GM23248 (cell line): ENCODE measurements at places on chromosomes 6 and 20.

DNA sequence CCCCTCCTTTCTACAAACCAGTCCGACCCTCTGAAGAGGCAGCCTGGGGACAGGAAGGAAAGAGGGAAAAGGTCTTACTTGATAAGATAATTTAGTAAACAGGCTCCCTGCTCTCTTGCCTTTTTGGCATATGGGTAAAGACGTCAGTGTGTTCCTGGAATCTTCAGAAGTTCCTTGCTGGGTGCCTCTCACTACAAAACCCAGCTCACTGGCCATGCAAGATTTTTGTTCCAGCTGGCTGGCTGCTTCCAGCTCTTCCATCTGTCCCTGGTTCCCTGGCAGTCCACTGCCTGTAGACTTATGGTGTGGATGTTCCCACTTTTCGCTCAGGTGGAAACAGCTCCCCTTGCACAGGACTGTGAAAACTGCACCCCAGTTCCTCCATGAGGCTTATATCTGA lies 57.4 kb downstream of the MOCS1 start:
- no peak for DNase-seq

- DNase-seq: no peak
These were observed 90.6 kb upstream of the BHLHE23 start for GRCh38 chr20:63097336-63097831.

DNA sequence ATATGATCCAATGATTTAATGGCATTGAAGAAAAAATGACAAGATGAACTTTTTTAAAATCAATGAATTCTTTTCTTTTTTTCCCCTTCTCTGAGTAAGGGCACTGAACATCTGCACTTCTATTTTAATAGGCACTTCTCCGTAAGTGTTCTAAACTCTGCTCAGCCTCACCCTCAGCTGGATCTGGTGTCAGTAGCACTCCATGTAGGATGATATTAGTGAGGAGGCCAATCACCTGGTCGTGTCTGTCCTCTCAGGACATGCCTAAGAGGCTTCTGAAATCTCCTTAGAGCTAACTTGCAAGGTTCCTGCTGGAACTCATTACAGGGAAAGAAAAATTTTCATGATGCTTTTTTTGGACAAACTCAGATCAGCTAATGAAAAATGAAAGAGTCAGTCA lies 148.6 kb upstream of the MLIP start:
- no peak for DNase-seq

DNA sequence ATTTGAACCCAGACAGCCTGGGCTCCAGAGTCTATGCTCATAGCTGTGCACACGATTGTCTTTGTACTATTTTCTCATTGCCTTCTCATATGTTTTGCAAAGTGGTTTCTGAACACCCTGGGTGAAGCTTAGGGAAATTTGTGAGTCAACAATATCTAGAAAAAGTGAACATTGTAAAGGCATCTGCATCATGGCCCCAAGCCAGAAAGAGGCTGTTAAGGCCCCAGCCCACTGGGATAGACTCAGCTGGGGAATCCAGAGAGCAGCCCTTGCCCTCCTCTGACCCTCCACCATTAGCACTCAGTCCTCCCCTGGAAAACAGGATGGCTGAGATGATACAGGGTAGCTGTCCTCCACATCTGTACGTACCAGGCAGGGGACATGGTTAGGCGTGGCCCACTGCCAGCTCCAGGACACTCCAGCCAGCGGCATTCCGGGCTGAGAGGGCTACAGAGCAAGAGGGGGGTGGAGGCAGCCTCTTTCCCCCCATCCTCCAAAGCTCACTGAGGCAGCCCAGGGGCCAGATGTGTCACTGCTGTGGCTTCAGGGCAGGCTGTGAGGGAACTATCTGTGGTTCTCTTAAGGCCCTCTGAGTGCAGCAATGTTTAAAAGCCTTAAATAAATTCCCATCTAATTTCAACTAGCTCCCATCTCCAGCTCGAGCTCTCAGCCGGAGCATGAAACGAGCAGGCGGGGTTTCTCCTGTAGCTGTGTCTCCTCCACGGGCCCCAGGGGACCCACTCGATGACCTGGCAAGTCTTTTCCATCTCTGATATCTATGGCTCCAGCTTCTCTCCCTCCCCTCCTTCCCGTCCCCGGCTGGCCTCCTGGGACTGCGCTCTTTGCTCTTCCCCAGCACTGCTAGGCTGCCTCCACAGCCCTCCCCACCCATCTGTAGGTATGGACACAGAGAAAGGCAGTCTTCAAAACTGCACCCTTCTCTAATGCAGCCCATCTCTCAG lies 209.4 kb upstream of the LRFN2 start:
- peak; percentile 43 for DNase-seq

GRCh38 chr6:137206577-137206976 lies 12.6 kb downstream of the IFNGR1 start:
- no peak for DNase-seq

DNA sequence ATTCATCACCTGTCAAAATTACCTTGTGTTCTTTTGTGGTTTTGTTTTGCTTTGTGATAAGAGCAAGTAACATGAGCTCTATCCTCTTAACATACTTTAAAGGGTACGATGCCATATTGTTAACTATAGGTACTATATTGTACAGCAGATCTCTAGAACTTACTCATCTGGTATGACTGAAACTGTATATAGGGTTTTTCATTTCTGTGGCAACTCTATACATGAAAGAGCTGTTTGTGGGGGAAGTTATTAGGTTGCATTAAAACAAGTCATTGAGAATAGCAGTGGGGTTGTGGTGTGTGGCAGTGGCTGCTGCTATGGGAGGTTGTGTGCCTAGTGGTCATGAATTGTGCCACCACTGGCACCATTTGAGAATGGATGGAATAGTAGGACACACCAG lies 268.4 kb downstream of the KCNQ5 start:
- no peak for DNase-seq

DNA sequence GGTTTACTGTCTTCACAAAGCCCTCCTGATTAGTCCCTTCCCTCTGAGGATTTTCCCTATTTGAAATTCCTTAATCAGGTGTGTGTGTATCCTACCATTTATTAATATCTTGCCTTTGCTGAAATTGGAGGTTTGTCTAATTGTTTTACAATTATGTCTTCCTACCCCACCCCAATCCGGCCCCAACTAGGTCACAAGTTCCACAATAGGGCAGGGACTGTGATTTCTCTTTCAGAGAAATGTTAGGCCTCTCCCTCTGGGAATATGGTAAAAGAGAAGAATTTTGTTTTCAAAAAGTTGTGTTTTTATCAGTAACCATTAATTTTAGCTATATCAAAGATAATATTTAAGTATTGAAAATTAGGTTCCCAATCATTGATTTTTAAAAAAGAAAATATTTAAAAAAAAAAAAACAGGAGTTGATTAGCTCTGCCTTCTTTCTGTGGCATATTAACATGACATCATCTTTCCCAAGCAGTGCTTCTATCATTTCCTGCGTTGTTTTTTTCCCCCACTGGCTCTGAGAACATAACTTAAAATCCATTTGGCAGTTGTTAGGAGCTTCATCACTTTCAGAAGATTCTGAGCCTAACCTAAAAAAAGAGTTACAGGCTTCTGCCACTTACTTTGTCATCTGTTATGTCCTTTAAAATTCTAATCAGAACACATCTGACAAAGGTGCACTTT lies 36.1 kb downstream of the BLOC1S5 start:
- DNase-seq: peak; percentile 58

DNA sequence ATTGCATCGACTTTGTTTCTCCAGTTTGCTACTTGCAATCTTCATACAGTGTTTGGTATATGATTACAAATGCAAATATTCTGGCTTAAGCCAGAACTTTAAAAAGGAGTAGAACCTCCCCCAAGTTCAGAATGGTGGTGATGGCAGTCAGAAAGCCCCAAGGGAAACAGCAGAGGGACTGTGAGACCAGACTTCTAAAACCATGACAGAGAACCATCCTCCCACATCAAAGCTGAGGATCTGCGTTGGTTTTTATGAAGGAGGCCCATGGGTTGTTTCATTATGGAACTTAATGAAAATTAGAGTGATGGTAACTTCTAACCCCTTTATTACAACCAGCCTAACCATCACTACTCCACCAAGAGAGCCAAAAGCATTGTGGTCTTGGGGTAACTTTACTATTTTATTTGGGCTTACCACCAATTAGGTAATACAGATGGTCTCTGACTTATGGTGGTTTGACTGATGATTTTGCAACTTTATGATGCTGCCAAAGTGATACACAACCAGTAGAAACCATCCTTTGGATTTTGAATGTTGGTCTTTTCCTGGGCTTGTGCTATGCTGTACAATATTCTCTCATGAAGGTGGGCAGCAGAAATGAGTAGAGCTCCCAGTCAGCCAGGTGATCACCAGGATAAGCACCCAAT lies 10.9 kb upstream of the MRS2 start:
- DNase-seq: no peak

- DNase-seq: no peak
These were observed 105.0 kb downstream of the KLHL32 start for GRCh38 chr6:97029552-97029951.

- no peak for DNase-seq
These were observed 55.2 kb upstream of the MLN start for GRCh38 chr6:33858804-33859505.

DNA sequence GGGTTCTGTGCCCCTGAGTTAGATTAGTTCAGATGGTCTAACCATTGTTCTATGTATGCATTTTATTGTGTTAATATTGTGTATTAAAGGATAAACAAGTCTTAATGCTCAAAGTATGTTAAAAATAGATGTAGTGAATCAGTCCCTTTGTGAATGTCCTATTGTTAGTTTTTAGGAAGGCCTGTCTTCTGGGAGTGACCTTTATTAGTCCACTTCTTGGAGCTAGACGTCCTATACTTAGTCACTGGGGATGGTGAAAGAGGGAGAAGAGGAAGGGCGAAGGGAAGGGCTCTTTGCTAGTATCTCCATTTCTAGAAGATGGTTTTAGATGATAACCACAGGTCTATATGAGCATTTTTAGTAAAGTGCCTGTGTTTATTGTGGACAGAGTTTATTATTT lies 12.3 kb upstream of the HMGN4 start:
- peak; percentile 38 for DNase-seq

GRCh38 chr20:52972190-52972937 lies at the start of gene TSHZ2:
Gene TSHZ2 (plus strand): TSS chr20:52972358. CDS start chr20:52973294, 936 bp downstream.
- DNase-seq: peak; percentile 83

GRCh38 chr6:14743474-14744211 lies 502.2 kb upstream of the JARID2 start:
- peak; percentile 99 for DNase-seq
